Stimulated activated CD4-positive, alpha-beta T cell treated with anti-CD3 and anti-CD28 coated beads, Interleukin-1b, Interleukin-23, amount 100 ng/mL, for 1 hour (primary cell): ENCODE measurements at places on chromosomes 7 and 10.

- no peak for DNase-seq
These were observed 53.8 kb downstream of the ARL5B start for GRCh38 chr10:18713077-18713476.

GRCh38 chr7:146728611-146729010 lies 612.0 kb downstream of the CNTNAP2 start:
- no peak for DNase-seq

GRCh38 chr10:124495162-124495561 lies 33.5 kb downstream of the LHPP start:
- DNase-seq: no peak

DNA sequence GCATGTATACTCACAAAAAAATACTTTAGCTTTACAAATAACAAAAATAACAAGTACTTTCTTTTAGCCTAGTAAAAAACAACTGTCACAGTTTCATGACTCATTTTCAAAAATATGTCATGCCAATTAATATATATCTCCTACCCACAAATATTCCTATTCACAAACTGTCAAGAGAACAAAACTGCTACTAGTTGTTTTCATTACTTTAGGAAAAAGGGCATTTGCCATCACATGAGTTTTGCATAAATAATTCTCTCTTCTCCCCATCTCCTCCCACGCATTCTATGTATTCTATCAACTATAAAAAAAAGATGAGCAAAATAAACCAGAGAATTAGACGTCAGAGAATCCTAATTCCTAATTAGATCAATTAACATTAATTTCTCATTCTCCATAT lies 87.6 kb downstream of the PIP4K2A start:
- DNase-seq: no peak

- DNase-seq: no peak
These were observed 150.0 kb downstream of the PRKAG2 start for GRCh38 chr7:151726652-151727578.

DNA sequence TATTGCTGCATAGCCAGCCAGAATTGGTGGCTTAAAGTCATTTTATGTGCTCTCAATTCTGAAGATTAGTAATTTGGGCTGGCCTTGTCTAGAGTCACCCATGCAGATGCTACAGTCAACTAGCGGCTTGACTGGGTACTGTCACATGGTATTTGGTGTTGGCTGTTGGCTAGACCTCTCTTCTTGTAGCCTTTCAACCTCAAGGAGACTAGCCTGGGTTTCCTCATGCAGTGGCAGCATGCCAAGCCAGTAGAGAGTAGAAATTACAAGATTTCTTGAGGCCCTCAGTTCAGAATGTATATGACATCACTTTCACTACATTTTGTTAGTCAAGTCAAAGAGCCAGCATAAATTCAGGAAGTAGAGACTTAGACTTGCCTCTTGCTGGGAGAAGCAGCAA lies 3.7 kb upstream of the ZNF800 start:
- no peak for DNase-seq

GRCh38 chr10:10520491-10521385 lies 496.9 kb upstream of the CELF2 start:
- no peak for DNase-seq

GRCh38 chr7:17022920-17023319 lies 141.1 kb upstream of the AGR3 start:
- DNase-seq: no peak

- DNase-seq: no peak
These were observed 55.4 kb downstream of the EEPD1 start for GRCh38 chr7:36208426-36208825.

- no peak for DNase-seq
These were observed 190.6 kb downstream of the DIP2C start for GRCh38 chr10:498760-499435.

DNA sequence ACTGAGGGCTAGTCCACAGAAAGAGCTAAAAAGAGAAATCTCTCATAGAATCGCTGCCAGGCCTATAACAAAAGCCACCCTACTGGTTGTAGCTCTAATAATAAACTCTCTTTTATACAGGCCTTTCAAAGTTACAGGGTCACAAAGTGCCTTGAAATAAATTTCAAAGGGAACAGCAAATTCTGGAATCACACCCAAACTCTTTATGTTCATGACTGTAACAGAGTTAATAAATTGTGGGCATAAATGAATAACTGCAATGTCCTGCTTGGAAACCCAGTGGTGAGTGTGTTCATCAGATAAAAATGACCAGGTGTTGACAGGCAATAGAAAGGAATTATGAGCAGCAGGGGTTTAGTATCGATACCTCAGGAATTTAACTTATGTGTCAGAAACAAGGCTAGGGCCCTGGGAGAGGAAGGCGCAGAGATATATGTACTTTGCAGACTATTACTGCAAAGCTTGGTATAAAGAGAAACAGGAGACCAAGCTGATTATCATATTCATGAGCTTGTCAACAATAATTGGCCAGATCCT lies 9.3 kb downstream of the CDC14C start:
- DNase-seq: no peak

- no peak for DNase-seq
These were observed 140.3 kb upstream of the TCF7L2 start for GRCh38 chr10:112809736-112810135.

GRCh38 chr10:121438333-121438732 lies 159.9 kb downstream of the FGFR2 start:
- DNase-seq: no peak

GRCh38 chr7:2460188-2460587 lies 16.0 kb downstream of the GRIFIN start:
- DNase-seq: no peak

- no peak for DNase-seq
These were observed 93.5 kb downstream of the WNT2 start for GRCh38 chr7:117229350-117229749.

DNA sequence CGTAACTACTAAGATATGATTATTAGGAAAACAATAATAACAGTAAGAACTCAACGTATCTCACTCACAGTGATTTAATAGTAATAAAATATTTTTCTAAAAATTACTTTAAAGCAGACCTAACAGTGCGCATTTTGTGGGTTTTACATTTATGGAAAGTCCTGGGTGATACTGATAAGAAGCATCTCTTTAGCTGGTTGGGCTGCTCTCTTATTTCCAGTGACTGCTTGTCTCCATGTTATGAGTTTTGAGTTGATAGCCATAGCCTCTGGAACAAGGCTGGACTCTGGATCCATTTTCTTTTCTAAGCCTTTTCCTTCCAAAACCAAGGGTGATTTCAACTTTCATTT lies 29.5 kb upstream of the INHBA start:
- DNase-seq: no peak

DNA sequence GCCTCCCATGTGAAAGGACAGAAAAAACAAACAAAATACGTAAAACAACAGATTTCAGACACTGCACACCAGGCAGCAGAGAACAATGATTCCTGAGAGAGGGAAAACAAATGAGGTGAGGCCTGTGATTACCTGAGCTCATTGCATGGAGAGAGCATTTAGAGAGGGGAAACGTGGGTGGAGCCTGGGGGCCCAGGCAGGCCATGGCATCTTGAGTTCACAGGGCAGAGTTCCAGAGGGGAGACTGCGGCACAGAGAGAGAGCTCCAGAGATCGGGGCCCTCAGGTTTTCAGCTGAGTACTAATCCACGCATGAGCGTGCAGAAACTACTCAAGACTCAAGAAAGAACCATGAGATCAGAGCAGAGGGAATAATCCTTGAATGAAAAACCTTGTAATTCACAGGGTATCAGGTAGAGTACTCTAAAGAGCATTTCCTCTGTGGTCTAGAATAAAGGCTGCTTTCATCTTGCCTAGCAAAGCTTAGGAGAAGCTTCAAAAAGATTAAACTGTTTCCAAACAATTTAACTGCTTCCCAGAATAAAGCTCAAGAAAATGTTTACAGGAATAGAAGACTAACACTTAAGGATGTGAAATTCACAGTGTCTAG lies 46.6 kb upstream of the ARHGAP12 start:
- no peak for DNase-seq

DNA sequence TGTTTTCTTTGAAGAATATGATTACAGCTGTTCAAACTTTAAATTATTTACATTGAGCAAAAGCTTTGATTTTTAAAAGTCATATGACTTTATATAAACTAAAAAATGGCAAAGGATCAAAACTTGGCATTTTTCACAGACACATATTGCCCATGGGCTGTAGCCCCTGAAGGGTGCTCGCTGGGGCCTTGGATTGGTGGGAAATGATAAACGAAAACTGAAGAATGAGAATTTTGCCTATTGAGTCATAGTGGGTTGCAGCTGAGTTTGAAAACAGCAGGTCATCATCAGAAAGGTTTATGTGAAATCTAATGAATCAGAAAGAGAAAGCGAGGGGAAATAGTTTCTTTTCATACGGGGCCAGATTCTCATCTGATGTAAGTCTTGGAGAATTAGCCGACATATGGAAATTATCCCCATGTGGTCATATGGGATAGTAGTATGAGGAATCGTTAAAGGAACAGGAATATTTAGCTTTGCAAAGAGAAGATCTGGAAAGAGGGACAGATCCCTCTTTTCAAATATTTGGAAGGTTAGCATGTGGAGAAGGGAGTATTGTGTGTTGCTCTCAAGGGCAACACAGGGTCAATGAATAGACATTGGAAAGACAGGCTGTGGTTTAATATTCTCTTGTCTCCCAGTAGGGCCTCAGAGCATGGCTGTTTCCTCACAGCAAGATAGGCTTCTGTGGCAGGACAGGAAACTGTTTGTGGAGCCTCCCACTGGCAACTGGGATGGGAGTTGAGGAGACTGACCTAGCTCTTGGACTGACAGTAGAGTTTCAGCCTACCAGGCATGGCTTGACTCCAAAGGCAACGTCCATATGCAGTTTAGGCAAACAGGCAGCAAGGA lies 119.0 kb downstream of the FZD1 start:
- DNase-seq: no peak

GRCh38 chr7:74606101-74606908 lies 51.2 kb upstream of the GTF2I start:
- peak; percentile 9 for DNase-seq

- DNase-seq: no peak
These were observed 26.1 kb upstream of the GPAM start for GRCh38 chr10:112209684-112210131.

- DNase-seq: no peak
These were observed 88.4 kb upstream of the SAMD8 start for GRCh38 chr10:75023074-75023473.

GRCh38 chr7:72805526-72806494 lies 22.2 kb downstream of the TYW1B start:
- DNase-seq: no peak

- no peak for DNase-seq
These were observed 23.0 kb downstream of the ZNF518A start for GRCh38 chr10:96153070-96153469.

DNA sequence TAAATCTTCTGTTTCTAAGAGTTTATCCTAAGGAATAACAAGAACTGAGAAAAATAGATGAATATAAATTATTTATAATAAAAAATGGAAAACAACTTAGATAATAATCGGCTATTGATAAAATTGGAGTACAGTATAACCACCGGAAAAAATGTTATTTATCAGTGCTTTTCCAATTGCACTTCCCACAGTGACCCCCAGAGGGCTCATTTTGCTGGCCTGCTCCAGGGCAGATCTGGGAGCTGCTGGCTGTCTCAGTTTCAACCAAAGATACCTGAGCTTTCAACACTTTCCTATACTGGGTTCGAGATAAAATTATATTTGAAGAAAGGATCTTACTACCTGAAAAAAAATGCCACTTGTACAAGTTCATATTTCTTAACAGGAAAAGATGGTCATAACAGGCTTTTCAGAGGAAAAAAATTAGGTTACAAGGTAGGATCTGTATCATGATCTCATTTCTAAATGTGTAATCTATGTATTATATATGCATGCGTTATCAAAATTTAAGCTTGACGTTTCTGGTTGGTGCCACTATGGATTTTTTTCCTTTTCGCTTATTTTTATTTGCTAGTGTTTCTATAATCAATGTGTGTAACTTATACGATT lies 165.7 kb downstream of the NPSR1 start:
- peak; percentile 36 for DNase-seq

GRCh38 chr7:99694912-99695304 lies 15.1 kb upstream of the CYP3A5 start:
- no peak for DNase-seq

DNA sequence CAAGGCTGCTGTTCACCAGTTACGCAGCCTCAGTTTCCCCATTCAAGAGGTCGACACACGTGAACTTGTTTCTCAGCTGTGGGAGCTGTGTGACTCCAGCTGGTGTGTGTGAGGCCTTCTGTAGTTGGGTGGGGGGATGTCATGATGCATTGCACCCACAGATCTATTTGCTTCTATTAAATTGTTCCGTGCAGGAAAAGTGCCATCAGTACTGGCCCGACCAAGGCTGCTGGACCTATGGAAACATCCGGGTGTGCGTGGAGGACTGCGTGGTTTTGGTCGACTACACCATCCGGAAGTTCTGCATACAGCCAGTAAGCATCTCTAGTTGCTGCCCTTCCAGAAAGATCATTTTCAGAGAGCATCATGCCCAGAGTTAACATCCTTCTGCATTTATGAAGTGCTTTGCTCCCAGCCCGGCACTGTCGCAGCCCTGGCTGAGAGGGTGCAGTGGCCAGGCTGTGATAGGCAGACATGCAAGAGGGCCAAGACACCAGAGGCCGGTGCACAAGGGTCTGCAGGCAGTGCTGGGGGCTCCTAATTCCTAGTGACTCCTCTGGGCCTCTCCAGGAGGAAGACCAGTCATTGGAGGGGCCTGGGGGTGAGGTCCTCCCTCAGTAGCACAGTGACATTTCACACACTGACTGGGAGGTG lies 60.2 kb downstream of the MKI67 start:
- no peak for DNase-seq

DNA sequence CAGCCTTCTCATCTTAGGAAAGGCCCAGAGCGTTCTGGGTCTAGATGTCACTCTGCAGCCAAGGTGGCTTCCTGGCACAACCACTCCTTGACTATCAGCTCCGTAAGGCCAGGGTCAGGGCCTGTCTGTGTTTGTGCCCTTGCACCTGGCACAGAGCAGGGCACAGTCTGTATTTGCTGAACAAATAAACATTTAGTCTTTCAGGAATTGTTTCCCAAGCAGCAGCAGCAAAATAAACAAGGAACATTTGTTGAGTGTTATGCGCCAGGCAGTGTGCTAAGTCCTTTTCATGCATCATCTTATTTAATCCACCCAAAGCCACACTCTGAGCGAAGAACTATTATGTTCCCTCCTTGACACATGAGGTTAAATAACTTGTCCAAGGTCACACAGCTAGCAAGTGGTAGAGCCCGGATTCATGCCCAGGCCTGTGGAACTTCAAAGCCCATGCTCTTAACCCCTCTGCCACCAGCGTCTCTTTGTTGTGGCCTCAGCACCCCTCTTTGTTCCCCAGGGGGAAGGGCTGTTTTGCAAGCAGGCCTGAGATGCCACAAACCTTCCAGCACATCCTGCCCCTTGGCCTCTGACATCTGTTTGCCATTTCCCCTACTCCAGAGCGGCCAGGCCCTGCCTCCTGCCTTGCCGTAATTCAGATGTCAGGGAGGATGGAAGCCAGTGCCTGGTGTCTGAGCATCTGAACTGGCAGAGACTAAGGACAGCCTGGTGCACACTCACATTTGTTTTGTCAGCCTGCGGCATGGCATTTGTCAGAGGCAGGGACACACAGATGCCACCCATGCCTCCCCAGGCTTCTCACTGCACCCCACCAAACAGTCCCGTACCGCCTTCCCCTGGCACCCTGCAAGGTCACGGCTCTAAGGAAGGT lies 325.8 kb upstream of the ZMIZ1 start:
- DNase-seq: no peak

- no peak for DNase-seq
These were observed 9.5 kb upstream of the KAZALD1 start for GRCh38 chr10:101052285-101052684.

- no peak for DNase-seq
These were observed 3.2 kb downstream of the AMZ1 start for GRCh38 chr7:2691011-2691707.
